Activated naive CD4-positive, alpha-beta T cell (primary cell): ENCODE measurements at places on chromosomes 1 and 21.
A peak's percentile ranks its signal among the peaks of the same experiment; 100 is the strongest.

DNA sequence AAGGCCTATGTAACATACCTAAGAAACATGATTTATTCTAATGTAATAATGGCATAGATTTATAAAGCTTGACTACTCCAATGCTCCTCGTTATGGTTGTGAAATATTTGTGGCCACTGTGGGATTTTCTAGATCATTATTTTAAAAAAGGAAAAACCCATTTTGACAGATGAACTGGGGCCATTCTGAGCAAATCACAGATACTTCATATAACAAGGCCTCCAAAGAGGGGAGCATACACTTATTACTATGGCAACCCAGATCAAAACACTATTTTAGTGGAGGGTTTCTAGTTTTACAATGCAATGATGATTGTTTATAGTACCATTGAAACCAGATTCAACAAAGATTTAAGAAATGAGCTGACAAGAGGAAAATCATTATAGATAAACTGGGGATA, 346.6 kb downstream of the ZNF326 start:
- DNase-seq, result no peak

GRCh38 chr1:33094971-33095604, 14.1 kb downstream of the AZIN2 start:
- DNase-seq, result no peak

GRCh38 chr1:61523893-61524605, 200.9 kb downstream of the TM2D1 start:
- no peak for DNase-seq

- no peak for DNase-seq
These were observed 109.7 kb downstream of the PLXNA2 start for GRCh38 chr1:208134491-208134890.

DNA sequence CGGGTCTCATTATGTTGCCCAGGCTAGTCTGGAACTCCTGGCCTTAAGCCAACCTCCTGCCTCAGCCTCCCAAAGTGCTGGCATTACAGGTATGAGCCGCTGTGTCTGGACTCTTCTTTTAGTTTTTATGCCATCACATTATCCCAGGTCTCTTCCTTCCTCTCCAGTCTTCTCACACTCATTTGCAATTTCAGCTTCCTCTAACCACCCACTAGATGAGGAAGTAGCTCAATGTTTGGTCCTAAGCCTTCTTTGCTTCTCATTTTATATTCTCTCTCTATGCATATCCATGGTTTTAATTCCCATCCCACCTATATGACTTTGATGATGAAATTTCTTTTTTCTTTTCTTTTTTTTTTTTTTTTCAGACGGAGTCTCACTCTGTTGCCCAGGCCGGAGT, 3.1 kb upstream of the ZBTB8A start:
- DNase-seq, result no peak

DNA sequence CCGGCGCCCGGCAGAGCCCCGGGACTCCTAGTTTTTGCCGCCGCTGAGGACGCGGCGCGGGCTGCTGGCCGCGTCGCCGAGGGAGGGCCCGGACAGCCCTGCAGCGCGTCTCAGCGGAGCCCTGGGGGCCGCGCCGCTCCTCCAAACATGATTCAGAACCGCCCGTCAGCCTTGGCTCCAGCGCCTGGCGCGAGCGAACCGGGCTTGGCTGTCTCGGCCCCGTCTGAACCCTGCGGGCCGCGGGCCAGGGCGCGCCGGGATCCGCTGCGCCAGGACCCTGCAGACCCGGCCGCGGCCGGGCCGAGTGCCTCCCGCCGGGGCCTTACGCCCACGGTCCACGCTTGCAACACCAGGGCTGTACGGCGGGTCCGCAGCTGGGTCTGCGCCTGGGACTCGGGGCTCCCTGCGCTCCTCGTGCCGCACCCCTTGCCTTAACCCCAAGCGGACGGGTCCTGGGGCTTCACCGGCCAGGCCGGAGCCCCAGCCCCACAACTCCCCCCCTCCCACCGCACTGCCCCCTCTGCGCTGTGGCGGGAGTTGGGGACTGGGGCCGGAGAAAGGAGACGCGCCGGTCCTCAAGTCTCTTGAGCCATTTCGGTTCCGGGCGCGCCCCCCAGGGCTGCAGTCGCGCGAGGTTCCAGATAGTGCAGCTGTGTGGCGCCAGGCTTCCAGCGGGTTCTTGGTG, 48.4 kb upstream of the CD34 start:
- no peak for DNase-seq

DNA sequence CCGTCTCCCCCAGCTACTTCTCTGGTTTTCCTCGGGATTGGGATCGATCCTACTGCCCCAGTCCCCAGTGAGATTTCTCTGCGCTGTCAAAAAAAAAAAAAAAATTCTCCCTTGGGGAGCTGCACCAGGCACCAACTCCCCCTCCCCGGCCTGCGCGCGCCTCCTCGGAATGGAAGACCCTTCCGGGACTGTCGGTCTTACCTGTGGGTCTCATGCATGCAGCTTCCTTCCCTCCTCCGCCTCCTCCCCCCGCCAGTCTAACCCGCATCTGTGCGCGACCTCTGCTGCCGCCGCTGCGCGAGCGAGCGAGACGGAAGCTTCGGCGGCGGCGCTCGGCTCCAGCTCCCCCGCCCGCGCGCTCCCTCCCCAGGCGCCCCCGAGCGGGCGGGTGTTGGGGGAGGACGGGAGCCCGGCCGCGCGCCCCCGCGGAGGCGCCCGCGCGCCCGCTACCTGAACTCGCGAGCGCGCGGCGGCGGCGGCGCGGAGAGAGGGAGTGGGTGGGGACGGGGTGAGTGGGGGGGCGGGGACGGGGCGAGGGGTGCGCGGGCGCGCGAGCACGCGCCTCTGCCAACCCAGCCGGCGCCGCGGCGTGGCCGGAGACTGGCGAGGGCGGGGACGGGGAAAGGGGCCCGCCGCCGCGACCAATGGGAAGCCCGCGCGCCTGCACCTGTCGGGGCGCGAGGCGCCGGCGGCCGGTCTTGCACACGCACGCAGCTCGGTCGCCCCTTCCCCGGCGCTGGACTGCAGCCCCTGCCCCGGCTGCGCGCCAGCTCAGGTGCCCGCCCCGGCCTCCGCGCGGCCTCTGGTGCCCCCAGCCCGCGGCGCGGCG, at the start of gene SUSD4:
Gene SUSD4, minus strand, starts transcription at position 321 of the 829 bp plus-strand sequence. CDS start 751 bp downstream, outside the sequence.
- peak; percentile 78 for DNase-seq

DNA sequence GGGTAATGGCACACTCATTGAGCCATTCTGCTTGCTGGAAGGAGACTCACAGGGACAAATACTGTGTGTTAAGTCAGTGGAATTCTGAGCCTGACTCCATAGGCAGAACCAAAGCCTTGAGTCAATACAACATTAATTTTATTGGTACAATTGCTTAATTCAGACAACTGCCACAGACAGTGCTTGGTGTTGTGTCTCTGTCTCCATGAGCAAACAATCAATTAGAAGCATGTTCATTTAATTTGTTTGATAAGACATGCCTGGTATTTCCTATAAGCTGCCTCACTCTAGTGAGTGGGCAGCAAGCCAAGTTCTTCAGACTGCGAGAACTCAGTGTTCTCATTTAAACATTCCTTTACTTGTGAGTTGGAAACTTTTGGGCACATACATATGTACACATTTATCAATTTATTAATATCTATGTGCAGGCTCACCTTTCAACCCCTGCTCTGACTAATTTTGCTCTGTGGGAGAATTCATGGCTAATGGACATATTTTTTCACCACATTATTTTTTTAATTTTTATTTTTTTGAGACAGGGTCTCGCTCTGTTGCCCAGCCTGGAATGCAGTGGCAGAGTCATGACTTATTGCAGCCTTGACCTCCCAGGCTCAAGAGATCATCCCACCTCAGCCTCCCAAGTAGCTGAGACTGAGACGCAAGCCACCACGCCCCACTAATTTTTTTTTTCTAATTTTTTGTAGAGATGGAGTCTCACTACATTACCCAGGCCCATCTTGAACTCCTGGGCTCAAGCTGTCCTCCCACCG, 4.5 kb upstream of the SRSF10 start:
- DNase-seq, result no peak

DNA sequence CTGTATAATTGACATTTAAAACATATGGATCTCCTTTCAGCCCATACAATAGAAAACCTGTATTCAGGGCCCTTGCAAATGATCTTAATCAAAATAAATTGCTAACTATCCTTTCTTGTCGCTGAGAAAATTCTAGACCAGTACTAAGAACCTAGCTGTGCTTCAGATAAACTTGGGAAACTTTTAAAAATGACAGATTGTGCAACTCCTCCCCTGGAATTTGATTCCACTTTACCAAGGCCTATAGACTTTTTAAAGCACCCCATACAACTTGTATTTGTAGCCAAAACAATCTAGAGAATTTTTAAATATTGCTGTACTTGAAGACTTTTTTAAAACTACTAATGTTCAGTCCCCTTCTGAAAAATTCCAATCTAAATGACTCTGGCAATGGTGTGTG, 51.6 kb downstream of the ZNF644 start:
- DNase-seq, result no peak

DNA sequence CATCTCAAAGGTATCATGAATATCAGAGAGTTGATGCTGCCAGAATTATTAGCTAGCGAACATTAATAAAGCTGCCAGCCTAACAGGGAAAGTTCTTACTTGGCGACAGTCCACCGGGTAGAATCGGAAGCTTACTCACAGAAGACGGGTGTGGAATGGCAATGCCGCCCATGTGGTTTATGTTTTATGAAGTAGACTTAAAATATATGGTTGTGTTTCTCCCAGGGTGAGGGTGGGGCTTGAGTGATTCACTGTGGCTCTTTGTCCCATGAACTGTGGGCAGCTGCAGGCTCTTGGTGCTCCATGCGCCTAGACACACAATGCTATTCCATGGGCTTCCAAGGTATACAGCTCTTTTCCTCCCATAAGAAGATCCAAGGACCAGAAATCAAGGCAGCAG, 162.7 kb downstream of the PIGK start:
- DNase-seq, result no peak

- DNase-seq, result no peak
These were observed 117.9 kb downstream of the CD247 start for GRCh38 chr1:167400359-167400953.

DNA sequence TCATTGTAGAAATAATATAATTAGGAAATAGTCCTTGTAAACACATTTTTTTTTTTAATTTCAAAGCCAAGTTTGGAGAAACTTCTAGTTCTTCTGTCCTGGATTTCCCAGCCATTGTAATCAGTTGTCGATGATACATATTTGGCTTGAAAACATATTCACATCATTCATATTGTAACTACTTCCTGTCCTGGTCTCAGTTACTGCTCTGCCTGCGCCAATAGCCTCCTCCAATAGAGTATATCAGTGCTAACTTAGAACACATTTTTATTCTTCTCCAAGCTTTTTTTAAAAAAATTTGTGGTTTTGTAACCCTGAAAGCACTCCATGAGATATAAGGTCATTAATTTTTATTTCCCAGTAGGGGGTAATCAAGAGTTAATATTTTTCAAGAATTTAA, 46.1 kb upstream of the FMO2 start:
- no peak for DNase-seq

GRCh38 chr1:211583011-211583992, 4.3 kb upstream of the SLC30A1 start:
- DNase-seq, result no peak

GRCh38 chr1:233843525-233844204, 60.8 kb upstream of the SLC35F3 start:
- DNase-seq, result no peak

- DNase-seq, result no peak
These were observed 51.1 kb downstream of the CD247 start for GRCh38 chr1:167467126-167467710.

- DNase-seq, result no peak
These were observed 1124.3 kb downstream of the AMY1C start for GRCh38 chr1:104874044-104874443.

GRCh38 chr1:53315456-53316423, 12.1 kb downstream of the LRP8 start:
- DNase-seq, result no peak

DNA sequence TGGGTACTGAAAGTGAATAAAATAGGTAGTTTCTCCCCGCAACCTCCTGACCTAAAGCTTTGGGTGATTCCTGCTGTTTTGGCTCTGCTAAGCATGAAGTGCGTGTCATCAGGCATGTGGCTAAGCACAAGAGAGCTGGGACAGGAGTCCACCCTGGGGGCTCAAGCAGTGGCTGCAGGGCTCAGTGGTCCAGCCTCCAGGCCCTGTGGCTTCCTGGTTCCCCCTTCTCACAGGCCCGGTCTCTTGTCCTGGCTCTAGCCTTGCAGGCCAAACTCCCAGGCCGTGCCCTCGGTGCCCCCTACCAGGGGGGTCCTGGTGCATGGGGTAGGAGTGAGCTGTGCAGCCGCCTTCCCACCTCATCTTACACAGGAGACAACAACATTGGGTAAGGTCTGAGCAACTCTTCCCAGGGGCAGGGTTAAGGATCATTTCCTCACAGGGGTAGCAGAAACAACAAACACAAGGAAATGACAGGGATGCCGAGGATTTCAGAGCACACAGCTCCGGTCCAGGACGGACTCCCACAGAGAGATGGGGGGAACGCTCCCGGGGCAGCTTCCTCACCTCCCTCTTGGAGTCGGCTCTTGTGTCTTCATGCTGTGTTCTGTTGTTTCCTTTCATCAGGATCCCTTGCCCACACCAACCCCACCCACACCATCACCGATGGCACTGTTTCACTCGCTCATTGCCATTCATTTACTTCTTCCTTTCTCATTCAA, 19.8 kb upstream of the SLC2A1 start:
- DNase-seq, result no peak

DNA sequence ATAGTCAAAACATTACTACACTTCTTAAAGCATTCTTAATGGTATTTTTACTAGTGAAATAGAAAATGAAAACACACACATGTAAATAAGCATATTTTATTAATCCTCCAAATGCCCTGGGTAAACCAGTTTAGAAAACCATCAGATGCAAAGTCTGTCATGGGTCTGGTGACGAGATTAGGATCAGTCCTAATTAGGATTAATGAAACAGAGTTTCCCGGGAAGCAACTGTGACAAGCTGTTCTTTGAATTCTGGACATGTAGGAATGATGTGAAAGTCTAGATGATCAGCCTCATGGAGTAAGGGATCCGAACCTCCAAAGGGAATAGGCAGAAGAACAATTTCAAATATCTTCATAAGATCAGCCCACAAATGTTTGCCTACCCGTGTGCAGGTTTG, 250.2 kb downstream of the KIF26B start:
- no peak for DNase-seq

DNA sequence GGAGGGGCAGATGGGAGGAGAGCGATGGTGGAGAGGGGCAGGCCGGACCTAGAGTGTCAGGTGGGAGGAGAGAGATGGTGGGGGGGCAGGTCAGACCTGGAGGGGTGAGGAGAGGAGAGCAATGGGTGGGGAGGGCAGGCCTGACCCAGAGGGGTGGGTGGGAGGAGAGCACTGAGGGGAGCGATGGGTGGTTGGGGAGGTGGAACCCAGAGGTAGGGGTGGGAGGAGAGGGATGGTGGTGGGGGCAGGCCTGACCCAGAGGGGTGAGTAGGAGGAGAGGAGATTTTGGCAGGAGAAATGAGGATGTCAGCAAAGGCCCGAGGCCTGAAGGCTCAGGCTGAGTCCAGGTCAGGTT, 157.3 kb upstream of the VAMP3 start:
- no peak for DNase-seq

DNA sequence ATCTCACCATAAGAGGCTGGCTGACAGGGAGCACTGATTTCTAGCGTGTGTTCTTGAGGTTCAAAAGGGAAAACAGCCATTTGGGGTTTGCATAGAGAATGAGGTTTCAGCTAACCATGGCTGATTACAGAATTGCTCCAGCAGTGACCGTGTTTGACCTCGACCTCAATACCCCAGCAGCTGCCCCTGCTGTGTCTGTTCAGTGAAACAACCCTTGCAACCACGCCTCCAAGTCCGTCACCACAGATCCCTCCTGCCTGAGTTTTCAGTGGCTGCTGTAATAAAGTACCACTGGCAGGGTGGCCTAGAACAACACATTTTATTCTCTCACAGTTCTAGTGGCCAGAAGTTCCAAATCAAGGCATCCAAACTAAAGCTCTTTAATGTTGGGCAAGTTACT, 147.7 kb downstream of the HUNK start:
- DNase-seq, result no peak

GRCh38 chr1:41850029-41850428, 68.7 kb downstream of the HIVEP3 start:
- DNase-seq, result no peak
